ENCODE measurements at places on chromosomes 11 and 22.

GRCh38 chr11:106286881-106287504 lies 209.5 kb downstream of the AASDHPPT start:
- no peak for DNase-seq

DNA sequence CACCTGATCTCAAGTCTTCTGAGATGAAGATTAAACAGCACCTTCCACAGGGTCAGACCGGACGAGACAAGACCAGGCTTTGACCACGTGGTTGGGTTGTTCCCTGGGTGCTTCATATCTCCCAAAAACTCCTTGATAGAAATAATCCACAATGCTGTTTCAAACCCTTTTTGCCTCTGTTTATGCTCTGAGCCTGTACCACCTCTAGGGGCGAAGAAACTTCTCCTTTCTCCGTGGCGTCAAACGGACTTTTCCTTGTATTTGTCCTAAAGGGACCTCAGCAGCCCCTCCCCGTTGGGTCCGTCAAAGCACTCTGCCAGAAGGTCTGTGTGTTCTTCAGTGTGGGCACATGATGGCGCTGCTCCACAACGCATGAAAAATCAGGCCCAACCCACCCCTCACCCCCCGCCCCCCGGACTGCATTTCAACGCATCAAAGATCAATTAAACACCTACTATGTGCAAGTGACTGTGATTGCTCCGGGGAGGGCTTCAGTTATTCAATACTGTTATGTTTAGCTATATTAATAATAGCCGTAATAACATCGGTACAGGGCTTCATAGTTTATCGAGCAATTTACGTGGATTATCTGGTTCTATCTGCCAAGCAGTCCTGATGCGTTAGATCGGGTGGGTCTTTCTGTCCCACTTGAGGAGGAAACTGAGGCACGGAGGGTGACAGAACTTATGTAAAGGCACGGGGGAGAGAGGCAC lies 17.3 kb upstream of the EIF3D start:
- no peak for DNase-seq

GRCh38 chr11:61609980-61610366 lies 29.1 kb upstream of the SYT7 start:
- DNase-seq, result no peak

GRCh38 chr11:81700076-81700475 lies 1033.6 kb downstream of the FAM181B start:
- no peak for DNase-seq

GRCh38 chr11:99418927-99419720 lies 398.4 kb downstream of the CNTN5 start:
- DNase-seq, result no peak

DNA sequence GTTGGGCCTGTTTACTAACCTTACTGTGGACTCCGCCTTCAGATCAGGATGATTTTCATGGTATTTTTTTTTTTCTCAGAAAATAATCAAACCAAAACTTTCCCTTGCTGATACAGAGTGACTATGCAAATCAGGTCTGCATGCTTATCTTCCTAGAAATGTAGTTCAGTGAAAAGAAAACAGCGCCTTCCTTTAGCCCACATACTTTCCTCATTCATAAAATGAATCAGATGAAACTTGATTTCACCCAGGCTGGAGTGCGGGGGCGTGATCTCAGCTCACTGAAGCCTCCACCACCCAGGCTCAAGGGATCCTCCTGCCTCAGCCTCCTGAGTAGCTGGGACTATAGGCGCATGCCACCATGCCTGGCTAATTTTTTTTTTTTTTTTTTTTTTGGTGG lies 26.0 kb downstream of the ZNRF3 start:
- peak; percentile 8 for DNase-seq

GRCh38 chr22:31247726-31248125 lies 35.6 kb downstream of the LIMK2 start:
- no peak for DNase-seq

GRCh38 chr11:73353422-73353821 lies 22.8 kb upstream of the RELT start:
- no peak for DNase-seq

GRCh38 chr11:73287400-73288101 lies 15.4 kb downstream of the P2RY6 start:
- DNase-seq, result no peak

DNA sequence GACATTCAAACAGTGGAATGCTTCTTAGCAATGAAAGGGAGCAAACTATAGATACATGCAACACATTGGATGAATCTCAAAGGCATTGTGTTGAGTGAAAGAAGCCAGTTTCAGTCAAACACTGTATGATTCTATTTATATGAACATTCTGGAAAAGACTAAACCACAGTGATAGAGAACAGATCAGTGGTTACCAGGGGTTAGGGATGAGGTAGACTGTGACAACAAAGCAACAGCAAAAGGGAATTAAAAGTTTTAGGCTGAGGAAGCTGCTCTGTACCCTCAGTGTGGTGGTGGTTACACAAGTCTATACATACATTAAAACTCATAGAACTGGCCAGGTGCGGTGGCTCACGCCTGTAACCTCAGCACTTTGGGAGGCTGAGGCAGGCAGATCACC lies 23.0 kb downstream of the FDX1 start:
- DNase-seq, result no peak

- no peak for DNase-seq
Measured at GRCh38 chr22:19900707-19901436, 40.7 kb upstream of the COMT start.

DNA sequence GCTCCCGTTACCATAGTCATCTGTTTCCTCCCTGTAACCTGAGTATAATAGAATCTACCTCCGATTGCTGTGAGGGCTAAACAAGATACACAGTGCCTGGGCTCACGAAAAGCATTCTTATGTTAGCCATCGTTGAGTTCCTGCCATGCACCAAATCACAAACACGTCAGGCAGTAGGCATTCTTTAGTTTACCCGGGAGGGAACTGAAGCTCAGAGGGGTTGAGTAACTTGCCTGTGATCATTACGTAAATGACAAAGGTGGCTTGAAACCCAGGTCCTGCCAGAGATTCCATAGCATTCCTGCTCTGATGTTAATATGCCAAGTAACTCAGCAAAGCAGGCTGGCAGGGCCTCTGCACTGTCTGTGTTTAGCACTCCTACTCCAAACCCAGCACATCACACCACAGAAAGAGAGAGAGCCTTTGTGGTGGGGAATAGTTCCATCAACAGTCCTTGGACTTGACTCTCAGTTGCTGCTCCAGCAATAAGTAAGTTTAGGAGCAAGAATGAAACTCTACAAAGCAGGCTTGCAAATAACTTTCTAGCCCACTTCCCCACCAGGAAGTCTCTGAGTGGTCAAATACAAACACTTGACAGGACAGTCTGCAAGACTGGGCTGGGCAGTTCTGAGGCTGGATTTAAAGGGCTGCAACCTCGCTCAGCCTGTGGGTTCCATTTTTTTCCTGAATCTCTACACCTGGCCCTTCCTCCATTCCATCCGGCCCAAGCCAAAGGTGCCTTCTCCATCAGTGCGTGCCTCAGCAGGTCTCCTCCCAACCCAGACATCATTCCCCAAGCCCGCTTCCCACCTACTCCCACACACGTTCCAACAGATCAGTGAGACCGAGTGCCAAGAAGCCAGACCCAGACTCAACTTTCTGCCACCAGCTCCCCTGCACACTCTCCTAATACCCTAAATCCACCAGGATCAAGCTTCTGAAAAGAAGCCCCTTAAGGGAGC lies 1.1 kb downstream of the SCN2B start:
- DNase-seq, result no peak

GRCh38 chr22:26322179-26322905 lies 106.7 kb upstream of the ASPHD2 start:
- DNase-seq, result no peak

GRCh38 chr11:73055655-73056354 lies 86.3 kb downstream of the FCHSD2 start:
- no peak for DNase-seq

DNA sequence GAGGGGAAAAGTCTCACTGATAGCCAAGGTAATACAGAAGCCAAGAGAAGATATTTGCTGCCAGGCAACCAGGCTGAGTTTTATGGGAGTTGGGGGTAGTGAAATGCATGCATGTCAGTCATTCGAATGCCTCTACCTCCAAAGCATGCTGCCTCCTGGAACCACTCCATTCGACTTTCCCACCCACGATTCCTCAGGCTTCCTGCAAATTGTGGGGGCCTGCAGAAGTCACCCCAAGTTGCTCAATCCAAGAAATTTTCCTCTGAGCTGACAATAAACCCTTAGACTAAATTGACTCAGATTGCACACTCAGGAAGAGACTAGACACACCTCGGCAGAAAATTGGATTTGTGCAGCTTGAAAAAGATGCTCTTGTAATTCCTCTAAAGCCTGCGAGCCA lies 73.6 kb upstream of the GRK3 start:
- no peak for DNase-seq

- DNase-seq, result no peak
Measured at GRCh38 chr11:126112547-126112946, 49.9 kb upstream of the CDON start.

DNA sequence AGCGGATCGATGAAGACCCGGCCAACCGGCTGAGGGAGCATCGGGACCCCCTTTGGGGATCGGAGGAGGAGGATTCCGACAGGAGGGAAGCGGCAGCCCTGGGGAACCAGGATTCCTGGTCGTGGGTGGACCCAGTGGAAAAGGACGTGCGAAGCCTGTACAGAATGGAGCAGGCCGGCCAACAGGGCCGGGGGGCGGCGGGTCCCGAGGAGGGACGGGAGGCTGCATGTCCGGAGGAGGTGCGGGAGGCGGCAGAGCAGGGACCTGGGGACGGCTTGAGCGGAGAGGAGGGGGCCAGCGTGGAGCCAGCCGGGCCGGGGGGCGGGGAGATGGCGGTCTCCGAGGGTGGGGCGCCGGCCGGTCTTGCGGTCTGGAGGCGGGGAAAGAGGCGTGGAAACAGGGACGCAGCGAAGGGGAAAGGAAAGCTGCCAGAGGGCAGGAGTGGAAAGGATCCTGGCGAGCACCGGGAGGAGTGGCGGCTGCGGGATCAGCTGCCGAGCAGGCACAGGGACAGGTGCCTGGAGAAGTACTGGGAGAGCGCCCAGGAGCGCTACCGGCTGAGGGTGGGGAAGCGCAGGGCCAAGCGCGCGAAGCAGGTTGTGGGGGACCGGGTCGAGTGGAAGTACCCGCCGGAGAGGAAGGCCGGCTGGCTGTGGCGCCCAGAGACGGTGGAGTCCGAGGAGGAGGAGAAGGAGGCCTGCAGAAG lies at the start of gene ANO5:
Gene ANO5 (plus strand): TSS at position 444 of the 706 bp plus-strand sequence. CDS start 408 bp downstream, outside the sequence.
- DNase-seq, result no peak

GRCh38 chr11:6813656-6814055 lies 14.2 kb upstream of the OR6A2 start:
- no peak for DNase-seq

DNA sequence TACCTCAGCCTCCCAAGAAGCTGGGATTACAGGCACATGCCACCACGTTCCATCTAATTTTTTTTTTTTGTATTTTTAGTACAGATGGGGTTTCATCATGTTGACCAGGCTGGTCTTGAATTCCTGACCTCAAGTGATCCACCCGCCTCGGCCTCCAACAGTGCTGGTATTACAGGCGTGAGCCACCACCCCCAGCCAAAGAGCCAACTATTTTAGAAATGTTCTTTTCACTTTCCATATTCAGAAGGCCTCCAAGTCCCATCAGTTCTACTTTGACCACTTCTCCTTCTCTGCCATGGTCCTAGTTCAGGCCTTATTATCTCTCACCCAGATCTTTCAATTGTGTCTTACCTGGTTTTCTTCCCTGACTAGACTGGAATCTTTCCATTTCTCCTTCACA lies 48.2 kb downstream of the CCDC83 start:
- DNase-seq, result no peak

GRCh38 chr11:110859240-110859840 lies 147.1 kb upstream of the ARHGAP20 start:
- DNase-seq, result no peak

DNA sequence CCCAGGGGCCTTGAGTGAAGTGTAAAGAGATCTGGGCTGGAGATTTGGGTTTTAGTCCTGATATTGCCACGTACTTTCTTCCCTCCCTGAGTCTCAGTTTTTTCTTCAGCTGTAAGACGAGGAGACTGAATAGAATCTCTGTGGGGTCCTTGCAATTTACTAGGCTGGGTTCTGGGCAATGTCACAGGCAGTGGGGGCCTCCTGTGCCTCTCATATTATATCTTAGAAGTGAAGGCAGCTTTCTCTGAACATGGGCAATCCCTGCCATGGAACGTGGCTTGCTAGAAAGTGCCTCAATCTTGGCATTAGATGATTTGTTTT lies 62.0 kb upstream of the PTPRJ start:
- DNase-seq, result no peak

DNA sequence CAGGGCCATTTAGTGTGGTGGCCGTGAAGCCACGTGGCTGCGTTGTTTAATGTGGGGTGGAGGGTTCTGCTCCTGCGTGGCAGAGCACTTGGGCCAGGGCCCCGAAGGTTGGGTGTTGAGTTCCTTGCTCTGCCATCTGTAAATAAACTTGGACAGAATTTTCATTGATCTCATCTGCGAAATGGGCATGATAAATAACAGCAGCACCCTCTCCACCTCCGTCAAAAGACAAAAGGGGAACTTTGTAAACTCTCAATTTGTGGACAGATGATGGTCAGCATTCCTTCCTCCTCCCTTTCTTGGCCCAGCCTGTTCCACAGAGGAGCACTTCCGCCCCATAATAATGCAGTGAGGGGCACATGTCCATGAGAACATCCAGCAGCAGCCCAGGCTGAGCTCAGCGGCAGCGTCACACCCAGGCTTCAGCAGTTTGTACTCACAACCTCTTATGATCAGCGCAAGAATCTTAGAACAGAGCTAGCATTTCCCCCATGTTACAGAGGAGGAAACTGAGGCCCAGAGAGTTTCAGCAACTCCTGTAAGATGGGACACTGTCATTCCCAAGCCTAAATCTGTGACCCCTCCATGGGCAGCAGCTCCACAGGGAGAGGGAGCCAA lies 874.5 kb downstream of the BRD1 start:
- DNase-seq, result no peak

- no peak for DNase-seq
Measured at GRCh38 chr11:13373216-13373615, 89.8 kb downstream of the BTBD10 start.

DNA sequence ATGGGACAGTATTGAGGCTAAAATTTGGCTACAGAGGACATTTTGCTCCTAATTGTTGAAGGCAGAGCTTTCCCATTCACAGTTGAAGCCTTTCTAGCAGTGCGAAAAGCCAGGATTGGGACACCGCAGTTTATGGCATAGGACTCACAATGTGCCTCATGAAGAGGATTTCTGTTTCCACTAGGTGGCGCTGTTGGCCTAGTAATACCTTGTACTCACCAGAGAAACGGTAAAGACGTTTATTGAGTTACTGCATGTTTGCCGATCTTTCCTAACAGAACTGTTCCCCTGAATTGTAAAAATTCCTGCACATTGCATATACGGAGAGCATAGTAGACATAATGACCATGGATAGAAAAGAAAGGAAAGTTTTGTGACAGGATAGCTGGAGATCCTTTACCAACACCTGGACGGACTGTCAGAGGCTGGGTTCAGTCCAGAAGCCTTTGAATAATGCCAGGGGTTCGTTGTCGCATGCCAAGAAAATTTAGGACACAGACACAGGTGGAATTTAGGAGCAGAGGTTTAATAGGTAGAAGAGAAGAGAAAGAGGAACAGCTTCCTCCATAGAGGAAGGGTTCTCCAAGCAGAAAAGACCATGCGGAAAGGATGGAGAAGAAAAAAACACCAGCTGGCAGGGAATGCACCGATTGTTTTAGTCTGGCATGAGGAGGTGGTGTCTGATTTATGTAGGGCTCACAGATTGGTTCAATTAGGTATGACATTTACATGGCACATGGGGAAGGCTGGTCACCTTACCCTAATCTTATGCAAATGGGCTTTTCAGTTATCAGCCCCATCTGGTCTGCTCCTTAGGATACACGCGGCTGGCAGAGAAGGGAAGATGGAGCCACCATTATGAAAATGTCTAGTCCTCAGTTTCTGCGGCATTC lies 10.8 kb upstream of the OR51D1 start:
- no peak for DNase-seq

- DNase-seq, result no peak
Measured at GRCh38 chr11:72627594-72628281, 46.5 kb downstream of the PDE2A start.

- no peak for DNase-seq
Measured at GRCh38 chr22:29737251-29738117, 17.7 kb downstream of the CABP7 start.
